ENCODE measurements at places on chromosomes 4 and X. TPM values are rescaled to one million over a fixed set of nuclear protein-coding genes. Genes with fewer than 3 reads are reported as not detected.

DNA sequence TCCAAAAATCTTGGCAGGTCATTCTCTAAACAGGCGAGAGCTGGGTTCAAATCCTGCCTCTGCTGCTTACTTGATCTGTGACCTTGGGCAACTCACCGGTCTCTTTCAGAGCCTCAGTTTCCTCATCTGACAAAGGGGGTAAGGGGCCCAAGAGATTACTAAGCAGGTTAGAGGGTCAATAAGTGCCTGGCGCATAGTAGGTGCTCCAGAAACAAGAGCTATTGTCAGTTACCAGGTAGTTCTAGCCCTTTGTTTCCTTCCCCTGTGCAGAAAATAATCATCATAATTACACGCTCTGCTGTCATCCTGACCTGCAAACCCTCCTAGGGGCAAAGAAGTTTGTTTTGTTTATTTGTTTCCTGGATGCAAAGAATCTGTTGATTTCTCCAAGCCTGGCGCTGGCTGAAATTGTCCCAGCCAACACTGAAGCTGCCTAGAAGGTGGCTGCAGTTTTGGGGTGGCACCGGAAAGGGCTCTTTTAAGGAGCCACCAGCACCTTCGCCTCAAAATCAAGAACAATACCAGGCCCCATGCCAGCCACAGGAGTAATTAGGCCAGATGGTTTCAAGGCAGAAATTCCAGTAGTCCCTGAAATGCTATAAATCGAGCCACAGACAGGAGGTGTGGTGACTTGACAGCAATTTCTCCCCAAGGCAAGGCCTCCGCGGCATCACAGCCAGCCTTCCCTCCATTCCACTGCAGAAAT is 10.2 kb upstream of the KIAA0232 start:
- DNase-seq, result no peak

- no peak for DNase-seq
Observed at GRCh38 chr4:2432991-2433530, 14.3 kb downstream of the CFAP99 start.

DNA sequence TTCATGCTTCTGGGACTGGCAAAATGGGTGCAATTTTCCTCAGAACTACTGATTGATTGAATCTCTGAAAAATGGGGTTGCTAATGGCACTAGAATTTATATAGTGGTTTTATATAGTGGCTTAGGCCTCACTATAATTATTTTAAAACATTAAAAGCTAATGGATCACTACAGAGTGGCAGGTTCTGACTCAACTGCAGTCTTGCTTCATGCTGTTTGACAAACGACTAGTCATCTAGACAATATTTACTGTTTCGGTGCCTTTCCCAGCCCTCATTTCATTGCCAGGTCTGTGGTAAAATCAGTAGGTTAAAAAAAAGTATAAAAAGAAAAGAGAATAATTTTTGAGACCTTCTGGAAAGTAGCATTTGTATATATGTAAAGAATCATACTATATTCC is 352.8 kb upstream of the ATOH1 start:
- DNase-seq, result no peak

- no peak for DNase-seq
Observed at GRCh38 chr4:101953949-101954348, 163.4 kb downstream of the BANK1 start.

GABRG1 gene
- 0.03 TPM for total RNA-seq
